ENCODE measurements at places on chromosomes 3 and 15. TPM values are rescaled to one million over a fixed set of nuclear protein-coding genes. Genes with fewer than 3 reads are reported as not detected.

The TMEM212 gene
- 0.09 TPM for total RNA-seq

The CERS3 gene
- total RNA-seq, result 0.58 TPM

The HHATL gene
- 18.1 TPM for total RNA-seq

The EFHB gene
- 0.89 TPM for total RNA-seq
